ENCODE measurements at places on chromosomes 2 and 18.

- no peak for DNase-seq
These were observed 79.8 kb downstream of the MOGAT1 start for GRCh38 chr2:222751238-222751637.

DNA sequence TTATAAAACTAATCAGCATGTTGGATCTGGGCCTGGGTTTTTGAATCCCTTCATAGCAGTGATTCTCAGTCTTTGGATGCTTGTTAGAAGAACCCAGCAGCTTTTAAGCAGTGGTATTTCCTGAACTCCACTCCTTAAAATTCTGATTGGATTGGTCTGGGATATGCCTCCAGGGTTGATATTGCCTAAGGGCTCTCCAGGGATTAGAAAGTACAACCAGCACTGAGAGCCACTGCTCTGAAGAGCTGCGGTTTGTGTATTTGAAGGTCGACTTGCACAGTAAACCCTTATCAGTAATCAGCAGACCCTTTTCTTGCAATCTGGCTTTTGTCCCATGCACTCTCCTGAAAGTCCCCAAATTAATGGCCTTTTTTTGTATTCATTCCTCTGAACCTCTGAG lies 17.0 kb upstream of the RBMS1 start:
- DNase-seq: no peak

DNA sequence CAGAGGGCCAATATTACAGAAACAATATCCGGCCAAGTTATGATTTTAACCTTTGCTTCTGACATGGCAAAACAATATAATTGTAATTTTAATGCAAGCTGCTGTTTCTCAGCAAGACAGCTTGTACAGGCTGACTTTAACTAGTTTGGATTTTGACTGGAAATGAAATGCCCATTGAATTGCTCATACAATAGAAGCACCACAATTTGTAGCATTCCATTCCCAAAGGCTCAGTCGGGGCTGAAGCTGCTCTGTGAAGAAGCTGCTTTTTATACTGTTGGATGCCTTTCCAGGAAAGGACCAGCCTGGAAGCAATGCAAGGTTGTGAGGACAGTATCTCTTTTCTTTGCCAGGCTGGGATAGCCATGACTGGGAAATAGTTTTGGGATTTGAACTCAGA lies 677.0 kb upstream of the FANCL start:
- DNase-seq: no peak

- peak; percentile 55 for DNase-seq
These were observed 6.2 kb downstream of the MRPS5 start for GRCh38 chr2:95115418-95115817.

DNA sequence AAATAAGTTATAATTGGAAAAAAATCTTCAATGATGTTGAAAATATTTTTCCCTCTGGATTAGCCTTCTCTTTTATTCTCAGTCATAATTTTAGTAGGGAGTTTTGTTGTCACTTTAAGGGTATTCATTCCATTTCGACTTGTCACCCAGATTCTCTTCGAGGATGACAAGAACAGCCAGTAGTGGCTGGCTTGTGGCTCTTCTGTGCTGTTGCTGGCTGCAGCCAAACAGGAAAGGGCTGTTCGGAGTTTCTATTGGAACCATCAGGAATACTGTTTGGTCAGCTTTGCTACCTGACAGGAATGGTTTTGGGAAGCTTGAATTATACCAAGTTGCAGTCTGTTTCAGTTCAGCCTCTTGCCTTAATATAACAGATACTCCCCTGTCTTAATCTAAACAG lies 41.6 kb downstream of the MGAT5 start:
- no peak for DNase-seq

DNA sequence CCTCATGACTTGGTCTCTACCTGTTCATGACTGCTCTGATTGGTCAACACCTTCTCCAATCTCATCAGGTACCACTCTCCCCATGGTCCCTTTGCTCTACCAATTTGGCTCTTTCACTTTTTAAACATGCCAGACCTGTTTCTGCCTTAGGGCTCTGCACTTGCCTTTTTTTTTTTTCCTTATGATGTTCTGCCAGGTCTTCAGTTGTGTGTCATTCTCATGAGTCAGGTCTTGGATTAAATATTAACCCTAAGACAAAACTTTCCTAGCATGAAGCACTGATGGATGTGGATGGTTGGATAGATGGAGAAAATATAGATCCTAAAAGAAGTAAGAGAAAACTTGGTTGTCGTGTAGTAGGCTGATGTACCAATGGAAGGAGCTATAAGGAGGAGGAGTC lies 219.3 kb downstream of the TTC32 start:
- DNase-seq: no peak

Data from stimulated activated CD8-positive, alpha-beta memory T cell treated with anti-CD3 and anti-CD28 coated beads, Interleukin-2, amount 100 ng/mL, for 1 hour (primary cell).